ENCODE measurements at places on chromosomes 2 and 18.

DNA sequence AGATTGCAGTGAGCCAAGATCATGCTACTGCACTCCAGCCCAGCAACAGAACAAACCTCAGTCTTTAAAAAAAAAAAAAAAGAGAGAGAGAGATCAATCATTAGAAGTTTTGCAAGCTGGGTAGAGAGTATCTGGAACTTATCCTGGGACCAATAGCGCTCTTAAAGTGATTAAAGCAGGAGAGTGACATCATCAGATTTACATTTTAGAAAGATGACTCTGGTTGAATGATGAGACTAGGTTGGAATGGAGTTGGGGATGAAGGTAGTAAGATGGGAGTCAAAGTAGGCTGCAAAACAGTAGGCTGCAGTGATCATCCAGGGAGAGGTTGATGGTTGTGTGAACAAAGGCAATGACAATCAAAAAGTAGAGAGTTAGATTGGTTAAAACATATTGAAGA, 37.8 kb downstream of the MYL1 start:
- no peak for DNase-seq

- no peak for DNase-seq
Measured at GRCh38 chr2:38499548-38500282, 103.0 kb downstream of the HNRNPLL start.

GRCh38 chr2:178117725-178118124, 5.5 kb downstream of the RBM45 start:
- no peak for DNase-seq

DNA sequence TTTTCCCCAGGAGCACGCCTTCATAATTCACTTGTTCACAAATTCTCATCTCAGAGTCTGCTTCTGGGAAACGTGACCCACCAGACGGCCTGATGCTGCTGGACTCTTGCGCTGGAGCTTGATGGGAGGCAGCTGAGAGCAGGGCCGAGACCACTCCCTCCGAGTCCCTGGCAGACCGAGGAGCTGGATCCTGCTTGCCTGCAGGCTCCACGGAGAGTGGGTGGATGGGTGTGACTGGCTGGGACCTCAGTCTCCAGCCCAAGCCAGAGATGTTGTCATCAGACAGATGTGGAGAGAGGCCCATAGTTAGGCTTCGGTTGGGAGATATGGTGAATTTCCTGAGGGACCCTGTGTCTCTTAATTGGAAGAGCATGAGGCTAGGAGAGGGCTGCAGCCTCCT, 76.4 kb downstream of the TSN start:
- DNase-seq, result no peak

DNA sequence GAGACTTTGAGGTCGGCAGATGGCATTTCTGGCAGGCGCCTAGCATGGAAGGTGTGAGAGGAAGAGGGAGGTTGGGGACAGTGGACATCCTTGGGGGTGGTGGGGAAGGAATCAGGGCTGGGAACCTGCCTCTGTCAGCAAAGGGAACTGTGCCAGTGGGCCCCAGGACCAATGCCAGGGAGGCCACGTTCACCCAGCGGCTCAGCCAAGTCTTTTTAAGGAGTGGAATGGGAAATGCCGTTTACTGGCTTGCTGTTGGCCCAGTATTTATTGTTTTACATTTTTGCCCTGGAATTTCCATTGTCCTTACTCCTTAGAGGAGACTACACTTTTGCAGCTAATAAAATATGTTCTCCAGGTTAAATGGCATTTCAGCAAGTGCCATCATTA, 135.2 kb downstream of the MCFD2 start:
- DNase-seq, result no peak

DNA sequence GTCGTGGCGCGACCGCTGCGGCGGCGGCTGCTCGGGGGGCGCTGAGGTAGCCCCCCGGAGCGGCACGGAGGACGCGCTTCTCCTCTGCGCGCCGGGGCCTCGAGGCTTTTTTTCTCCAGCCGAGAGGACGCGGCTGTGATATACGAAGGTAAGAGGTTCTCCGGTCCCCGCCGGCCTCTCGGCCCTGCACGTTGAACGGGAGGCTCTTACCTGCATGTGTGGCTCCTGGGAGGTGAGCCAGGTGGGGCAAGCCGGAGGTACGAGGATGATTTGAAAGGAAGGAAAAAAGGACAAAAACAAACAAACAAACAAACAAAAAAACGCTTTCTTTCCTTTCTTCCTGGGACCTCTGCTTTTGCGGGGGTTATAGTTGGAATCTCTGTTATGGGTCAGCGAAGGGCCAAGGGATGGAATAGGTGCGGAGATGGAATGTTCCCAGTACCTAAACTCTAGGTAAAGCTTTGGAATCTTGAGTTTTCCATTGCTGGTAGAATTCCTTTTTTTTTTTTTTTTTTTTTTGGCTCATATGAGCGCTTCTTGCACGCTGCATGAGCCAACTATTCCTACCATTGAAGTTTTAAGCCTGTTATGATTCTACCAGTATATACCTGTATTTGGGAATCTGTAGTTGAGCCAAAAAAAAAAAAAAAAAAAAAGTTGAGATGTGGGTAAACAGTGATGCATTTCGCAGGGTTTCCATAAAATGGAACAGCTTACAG, 674 bp downstream of the PTPN4 start:
- DNase-seq, result peak; percentile 55

DNA sequence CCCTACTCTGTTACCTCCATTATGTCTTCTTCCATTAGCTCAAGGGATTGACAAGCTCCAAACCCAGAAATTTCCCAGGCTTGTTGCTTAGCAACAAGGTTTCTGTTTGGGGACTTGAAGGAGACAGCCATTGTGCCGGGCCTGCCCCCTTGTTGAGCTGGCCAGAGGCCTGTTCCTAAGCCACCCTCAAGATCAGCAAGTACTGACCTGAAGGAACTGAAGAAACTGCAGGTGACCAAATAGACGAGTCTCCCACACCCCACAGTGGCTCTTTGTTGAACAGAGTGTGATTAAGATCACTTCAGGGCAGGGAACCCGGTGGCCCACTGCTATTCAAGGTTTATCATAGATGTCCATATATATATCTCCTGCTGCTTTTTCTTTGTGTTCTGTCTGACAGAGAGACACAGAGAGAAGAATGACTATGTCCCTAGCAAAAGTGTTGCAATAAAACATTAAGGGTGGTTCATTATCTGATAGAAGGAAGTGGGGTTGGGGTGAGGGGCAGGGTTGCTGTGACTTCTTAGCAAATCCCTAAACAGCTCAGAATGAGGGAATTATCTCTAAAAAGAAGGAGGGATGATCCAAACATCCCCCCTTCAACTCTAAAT, 69.2 kb downstream of the RNF144A start:
- peak; percentile 93 for DNase-seq

DNA sequence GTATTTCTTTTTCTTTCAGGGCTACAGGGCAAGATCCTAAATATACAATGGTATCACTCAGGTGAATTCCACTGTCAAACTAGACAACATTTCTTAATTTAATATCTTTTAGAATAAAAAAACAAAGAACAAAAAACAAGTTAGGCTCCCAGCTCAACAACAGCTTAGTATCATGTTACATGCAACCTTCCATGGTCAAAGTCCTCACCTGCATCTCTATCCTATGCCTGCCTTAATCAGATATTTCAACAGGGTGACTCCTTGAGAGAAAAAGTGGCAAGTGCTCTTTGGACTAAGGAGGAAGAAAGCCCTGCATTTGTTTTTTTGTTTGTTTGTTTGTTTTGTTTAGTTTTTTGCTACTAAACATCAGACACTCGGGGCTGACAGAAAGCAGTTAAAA, 50.2 kb downstream of the WDFY1 start:
- no peak for DNase-seq

- no peak for DNase-seq
Measured at GRCh38 chr2:60552851-60553494, 481 bp downstream of the BCL11A start.

GRCh38 chr2:173290518-173290917, 64.2 kb upstream of the CDCA7 start:
- no peak for DNase-seq

DNA sequence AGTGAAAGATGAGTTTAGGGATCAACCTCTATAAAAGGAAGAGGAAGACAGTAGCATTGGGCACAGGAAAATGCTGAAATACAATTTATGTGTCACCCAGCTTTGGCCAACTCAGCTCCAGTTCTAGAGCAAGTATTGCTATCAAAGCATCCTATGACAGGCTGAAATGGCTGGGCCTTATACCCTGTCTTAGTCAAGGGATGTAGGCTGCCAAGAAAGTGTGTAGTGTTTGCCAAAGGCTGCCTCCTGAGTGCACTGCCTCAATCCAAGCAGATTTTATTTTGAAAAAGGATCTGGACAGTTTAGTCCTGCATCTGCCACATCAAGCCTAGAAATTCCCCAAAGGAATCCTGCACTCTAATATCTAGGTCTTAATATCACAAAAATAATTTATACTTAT, 359.9 kb upstream of the ZC3H15 start:
- no peak for DNase-seq

GRCh38 chr2:62181843-62182242, 14.1 kb upstream of the B3GNT2 start:
- no peak for DNase-seq

GRCh38 chr2:101300164-101300563, 8.3 kb downstream of the RNF149 start:
- DNase-seq, result no peak

Data from body of pancreas (tissue), 4 donors.